ENCODE measurements at places on chromosomes 2 and 18.

GRCh38 chr2:37583402-37583801 is 88.0 kb downstream of the CDC42EP3 start:
- no peak for DNase-seq

GRCh38 chr2:34215174-34215573 is 616.1 kb upstream of the FAM98A start:
- no peak for DNase-seq

DNA sequence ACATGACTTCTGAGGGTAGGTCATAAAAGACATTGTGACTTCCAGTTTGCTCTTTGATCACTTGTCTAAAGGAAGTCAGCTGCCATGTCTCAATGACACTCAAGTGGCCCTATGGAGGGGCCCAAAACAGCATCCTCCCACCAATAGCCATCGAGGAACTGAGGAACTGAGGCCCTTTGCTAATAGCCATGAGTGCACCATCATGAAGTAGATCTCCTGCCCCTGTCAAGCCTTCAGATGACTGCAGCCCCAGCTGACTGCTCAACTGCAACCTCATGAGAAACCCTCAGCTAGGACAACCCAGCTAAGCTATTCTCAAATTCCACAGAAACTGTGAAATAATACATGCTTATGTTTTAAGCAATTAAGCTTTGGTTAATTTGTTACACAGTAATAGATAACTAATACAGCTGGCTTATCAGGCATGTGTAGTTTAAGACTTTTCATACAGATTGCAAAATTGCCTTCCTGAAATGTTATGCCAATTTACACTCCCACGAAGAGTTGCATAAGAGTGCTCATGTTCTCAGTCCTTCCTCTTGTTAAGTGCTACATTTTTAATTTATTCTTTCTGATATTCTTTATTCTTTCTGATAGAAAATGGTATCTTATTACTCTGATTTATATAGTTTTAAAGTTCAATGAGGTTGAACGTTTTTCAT is 105.6 kb upstream of the NDUFV2 start:
- DNase-seq: no peak

DNA sequence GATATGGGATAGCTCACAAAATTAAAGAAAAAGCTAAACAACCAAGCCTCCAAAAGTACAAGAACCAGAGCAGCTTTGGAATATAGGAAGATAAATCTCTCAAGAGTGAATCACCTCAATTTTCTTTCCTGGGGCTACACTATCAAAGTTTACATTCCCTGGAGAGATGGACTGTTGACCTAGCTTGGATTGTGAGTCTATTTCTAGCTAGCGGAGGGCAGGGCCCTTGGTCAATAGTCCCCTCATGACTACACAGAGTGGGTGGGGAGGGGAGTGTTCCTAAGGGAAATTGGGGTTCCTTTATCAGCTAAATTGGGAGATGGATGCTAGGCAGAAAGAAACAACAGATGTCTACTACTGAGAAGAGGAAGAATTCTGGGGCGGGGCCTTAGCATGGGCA is 29.9 kb upstream of the EIF2AK3 start:
- no peak for DNase-seq

- no peak for DNase-seq
Observed at GRCh38 chr2:102703305-102703704, 58.5 kb upstream of the TMEM182 start.

DNA sequence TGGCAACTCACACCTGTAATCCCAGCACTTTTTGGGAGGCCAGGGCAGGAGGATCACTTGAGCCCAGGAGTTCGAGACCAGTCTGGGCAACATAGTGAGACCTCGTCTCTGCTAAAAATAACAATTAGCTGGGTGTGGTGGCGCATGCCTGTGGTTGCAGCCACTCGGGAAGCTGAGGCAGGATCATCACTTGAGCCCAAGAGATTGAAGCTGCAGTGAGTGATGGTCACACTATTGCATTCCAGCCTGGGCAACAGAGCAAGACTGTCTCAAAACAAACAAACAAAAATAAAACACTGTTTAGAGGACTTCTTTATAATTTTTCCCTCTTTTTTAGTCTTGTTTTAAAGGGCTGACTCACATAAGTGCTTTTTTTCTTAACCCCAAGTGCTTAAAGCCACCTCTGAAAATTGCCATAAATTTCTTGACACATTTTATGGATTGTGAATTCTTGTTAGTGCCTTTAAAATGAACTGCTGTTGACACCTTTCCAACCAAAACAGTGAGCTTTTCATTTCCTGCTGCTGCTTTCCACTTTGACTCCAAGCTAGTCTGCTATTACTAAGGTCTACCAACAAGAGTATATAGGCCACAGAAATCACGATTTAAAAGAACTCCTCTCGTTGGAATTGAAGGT is 41.7 kb downstream of the CYP20A1 start:
- no peak for DNase-seq

GRCh38 chr2:1892529-1893250 is 148.4 kb upstream of the PXDN start:
- no peak for DNase-seq

- DNase-seq: peak; percentile 31
Observed at GRCh38 chr18:63844254-63844653, 43.3 kb upstream of the SERPINB2 start.

DNA sequence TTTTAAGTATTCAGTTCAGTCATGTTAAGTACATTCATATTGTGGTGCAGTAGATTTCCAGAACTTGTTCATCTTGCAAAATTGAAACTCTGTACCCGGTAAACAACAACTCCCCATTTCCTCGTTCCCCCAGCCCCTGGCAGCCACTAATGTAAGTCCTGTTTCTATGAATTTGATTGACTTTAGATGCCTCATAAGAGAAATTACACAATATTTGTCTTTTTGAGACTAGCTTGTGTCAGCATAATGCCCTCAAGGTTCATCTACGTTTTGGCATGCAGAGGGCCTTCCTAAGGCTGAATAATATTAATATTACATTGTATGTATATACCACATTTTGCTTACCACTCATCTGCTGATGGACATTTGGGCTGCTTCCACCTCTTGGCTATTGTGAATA is 30.9 kb downstream of the METTL21A start:
- no peak for DNase-seq

DNA sequence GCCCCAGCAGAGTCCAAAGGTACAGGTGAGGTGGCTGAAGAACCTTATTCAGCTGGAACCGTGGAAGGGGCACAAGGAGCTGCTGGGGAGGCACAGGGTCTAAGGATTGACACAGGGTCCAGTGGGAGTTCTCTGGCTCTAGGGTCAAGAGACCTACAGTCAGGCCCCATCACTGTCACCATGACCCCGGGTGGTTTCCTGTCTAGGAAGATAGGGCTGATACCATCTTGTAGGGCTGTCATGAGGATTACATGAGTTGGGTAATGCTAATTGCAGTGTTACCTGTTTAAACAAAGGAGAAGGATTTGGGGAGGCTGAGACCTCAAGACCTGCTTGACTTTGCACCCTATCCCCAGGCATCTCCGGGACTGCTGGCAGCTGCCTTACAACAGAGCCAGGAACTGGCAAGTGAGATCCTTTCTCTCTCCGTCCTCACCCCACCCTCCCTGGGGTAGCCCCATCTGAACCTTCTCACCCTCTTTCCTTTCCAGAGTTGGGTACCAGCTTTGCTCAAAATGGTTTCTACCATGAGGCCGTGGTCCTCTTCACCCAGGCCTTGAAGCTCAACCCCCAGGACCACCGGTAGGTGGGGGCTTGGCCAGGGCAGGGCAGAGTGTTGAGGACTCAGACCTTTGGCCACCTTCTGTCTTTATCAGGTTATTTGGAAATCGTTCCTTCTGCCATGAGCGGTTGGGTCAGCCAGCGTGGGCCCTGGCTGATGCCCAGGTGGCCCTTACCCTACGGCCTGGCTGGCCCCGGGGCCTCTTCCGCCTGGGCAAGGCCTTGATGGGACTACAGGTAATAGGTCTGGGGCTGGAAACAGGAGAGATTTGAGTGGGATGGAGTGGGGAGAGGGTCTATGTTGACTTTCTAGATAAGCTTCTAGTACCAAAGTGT is 7.5 kb downstream of the LBX2 start:
- no peak for DNase-seq

Measured in hematopoietic multipotent progenitor cell treated with erythropoietin and hydrocortisone succinate and interleukin-3 and kit ligand, for 8 days (in vitro differentiated cells).